Stimulated activated CD8-positive, alpha-beta memory T cell treated with anti-CD3 and anti-CD28 coated beads, Interleukin-4, amount 100 ng/mL, for 1 hour (primary cell): ENCODE measurements at places on chromosomes 5 and 9.

GRCh38 chr5:53130266-53130665 is 20.7 kb upstream of the MOCS2 start:
- no peak for DNase-seq

GRCh38 chr5:175712681-175713085 is 54.8 kb downstream of the HRH2 start:
- no peak for DNase-seq

DNA sequence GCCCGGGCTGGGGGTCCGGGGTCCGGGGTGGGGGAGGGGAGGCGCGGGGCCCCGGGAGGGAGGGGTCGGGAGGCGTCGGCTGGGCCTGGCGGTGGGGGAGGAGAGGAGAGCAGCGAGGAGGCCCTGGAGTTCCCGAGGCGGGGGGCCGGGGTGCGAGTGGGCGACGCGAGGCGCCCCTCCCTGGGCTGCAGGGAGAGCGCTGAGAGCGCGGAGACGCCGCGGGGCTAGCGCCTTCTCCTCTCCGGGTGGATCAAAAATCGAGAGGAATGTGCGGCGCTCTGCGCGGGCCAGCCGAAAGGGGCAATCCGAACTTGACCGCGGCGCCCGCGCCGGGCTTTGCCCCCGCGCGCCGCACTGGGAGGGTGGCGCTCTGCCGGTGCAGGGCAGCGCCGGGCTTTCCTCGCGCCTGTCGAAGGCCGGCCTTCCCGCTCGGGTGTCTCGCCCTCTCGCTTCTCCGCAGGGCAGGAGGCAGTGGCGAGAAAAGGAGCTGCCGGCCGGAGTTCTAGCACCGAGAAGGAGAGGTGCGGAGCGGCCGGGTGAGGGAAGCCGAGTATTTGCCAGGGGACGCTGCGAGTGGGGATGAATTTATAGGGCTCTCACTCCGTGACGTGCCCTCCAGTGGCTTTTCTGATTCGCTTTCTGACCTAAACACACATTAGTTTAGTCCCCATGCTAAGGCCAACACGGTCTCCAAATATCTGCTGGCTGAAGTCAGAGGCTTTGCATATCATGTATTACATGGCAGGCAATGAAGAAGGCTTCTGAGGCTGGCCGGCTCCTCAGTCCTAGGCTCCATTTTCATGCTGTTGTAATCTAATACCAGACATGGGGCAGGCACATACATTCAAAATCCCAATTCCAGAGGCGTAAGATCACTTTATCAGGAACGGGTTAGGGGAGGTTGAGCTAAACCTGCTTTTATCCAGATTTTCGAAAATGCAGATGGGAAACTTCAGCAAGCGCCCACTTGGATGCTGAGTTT is 503 bp upstream of the GDNF start:
- DNase-seq, result no peak

DNA sequence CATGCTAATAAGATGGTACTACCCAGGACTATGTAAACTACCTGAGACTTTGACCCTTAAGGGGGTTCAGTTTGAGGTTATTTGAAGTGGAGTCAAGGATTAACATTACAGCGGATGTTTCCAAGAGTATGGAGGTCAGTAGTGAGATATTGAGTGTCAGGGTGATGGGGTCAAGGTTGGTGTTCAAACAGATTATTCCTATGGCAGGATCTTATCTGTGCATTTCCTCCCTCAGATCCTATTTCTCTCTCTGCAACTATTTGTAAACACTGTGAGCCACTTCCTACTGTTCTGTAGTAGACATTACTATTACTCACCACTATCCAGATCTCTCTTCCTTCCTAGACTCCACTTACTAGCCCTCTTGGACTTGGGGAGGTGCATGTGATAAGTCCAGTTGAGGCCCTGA is 54.0 kb upstream of the STOM start:
- no peak for DNase-seq

DNA sequence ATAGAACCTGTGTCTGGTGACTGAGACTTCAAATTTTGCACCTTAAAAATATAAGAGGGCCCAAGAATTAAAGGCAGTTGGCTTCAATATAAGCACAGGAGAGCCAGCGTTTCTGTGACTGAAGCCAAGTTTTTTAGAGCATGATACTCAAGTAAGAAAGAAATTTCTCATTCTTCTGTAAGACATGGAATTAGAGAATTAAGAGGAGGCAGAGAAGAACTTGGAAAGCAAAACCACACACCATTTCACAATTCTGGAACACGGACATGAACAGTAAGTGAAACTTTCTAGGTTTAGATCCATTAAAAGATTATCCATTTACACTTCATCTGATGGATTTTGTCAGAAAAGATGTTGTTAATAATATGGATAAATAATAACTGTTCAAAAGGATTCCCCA is 8.9 kb upstream of the AGXT2 start:
- DNase-seq, result no peak

DNA sequence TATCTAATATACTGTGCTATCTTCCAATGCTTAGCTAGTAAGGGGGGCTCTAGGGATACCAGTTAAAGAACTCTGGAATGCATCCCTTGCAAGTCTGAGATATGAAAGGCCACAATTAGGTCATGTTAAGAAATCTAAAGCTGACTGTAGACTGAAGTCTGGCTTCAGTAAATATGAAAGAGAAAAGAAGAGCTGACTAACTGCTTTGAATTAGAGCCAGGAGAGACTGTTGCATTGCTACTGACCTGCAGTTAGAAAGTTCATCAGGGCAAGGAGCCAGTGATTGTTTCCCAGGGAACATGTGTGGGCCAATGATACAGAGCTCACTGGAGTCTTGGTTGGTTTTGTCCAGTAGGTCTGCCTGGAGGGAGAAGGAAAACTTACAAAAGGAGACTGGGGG is 472.1 kb upstream of the TNC start:
- DNase-seq, result no peak

GRCh38 chr9:84699984-84700383 is 30.5 kb downstream of the NTRK2 start:
- DNase-seq, result no peak

- DNase-seq, result no peak
These were observed 26.3 kb downstream of the GOLGA2 start for GRCh38 chr9:128249558-128249907.

GRCh38 chr5:149808264-149808982 is 78.3 kb downstream of the PPARGC1B start:
- DNase-seq, result no peak

DNA sequence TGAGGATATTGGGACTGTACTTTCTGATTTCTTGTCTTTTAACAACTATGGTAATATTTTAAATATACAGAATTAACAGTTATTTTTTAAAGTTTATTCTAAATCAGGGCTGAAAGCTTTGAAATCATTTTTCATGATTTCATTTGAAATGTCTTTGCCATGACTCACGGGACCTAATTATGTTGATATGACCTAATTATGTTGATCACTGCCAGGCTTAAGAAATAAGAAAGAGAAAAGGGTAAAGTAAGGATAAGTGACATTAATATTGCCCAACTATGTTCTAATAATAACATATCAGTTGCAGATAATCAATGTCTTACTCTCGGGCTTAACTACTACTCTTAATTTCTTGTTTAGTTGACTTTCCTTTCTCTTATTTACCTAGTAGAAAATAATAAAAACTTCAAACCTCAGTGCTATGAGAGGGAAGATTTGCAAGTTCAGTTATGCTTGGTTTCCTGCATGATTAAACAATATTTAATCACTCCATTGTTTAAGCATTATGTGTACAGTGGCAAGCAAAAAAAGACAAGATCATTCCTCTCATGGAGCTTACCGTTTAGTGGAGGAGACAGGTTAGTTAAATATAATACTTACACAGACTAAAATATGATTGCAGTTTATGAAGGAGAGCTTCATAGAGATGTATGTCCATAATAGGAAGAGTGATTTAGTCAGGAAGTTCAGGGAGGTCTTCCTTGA is 67.0 kb upstream of the EIF4EBP3 start:
- no peak for DNase-seq

- no peak for DNase-seq
These were observed 132.2 kb downstream of the FBXO4 start for GRCh38 chr5:42057254-42057690.

DNA sequence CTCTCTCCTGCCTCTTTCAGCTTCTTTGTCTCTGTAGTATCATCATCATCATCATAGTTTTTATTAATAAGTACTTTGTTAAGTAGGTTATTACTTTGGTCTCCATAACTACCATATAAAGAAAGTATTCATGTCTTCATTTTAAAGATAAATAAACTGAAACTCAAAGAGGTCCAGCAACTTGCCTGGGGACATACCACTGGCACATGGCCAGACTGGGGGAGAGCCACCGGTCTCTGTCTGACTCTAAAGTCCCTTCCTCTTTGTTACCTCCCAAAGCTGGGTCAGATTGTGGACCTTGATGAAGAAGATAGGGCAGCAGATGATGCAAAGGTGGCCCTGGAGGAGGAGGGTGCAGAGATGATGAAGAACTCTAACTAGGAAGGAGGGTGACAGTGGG is 8.5 kb downstream of the CDX1 start:
- DNase-seq, result no peak

GRCh38 chr5:89181546-89181945 is 298.6 kb upstream of the MEF2C start:
- DNase-seq, result no peak

- DNase-seq, result no peak
These were observed 20.5 kb downstream of the THBS4 start for GRCh38 chr5:80055491-80056170.

GRCh38 chr9:125637241-125637640 is 69.8 kb downstream of the MAPKAP1 start:
- DNase-seq, result no peak

DNA sequence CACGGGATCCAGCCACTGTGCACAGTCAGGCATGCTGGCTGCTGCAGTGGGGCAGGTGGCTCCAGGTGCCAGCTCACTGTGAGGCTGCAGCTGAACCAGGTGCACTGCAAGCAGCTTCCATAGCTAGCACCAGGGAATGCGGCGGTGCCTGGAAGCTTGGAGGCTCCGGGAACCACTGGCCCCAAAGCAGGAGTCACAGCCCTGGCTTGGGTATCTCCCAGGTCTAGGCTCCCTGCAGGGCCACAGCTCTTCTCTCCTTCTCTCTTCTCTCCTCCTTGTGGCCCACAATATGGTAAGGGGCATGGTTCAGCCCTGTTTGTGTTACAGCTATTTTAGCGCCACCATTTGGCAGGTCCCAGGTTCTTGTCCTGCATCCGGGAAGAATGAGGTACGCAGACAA is 6.7 kb upstream of the MTMR12 start:
- no peak for DNase-seq

GRCh38 chr5:150774145-150774544 is 4.4 kb upstream of the SMIM3 start:
- no peak for DNase-seq

GRCh38 chr9:83385317-83385716 is 152.9 kb downstream of the FRMD3 start:
- DNase-seq, result no peak

GRCh38 chr5:154654486-154655371 is 100.4 kb upstream of the LARP1 start:
- DNase-seq, result no peak

DNA sequence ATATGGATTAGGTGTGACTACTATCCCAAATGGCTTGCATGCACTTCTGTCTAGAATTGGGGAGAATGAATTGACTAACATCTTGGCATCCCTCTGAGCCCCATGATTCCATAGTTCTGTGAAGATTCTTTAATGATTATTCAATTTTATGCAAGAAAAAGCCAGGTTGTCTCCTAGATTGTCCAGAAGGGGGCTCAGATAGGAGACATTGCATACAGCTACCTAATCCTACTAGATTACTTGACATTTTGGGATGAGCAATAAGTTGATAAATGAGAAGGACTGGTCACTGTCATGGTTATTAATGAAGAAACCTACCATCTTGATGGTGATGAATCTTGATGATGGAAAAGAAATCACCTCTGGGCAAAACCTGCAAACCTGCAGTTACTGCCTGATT is 117.0 kb downstream of the CARTPT start:
- DNase-seq, result no peak

DNA sequence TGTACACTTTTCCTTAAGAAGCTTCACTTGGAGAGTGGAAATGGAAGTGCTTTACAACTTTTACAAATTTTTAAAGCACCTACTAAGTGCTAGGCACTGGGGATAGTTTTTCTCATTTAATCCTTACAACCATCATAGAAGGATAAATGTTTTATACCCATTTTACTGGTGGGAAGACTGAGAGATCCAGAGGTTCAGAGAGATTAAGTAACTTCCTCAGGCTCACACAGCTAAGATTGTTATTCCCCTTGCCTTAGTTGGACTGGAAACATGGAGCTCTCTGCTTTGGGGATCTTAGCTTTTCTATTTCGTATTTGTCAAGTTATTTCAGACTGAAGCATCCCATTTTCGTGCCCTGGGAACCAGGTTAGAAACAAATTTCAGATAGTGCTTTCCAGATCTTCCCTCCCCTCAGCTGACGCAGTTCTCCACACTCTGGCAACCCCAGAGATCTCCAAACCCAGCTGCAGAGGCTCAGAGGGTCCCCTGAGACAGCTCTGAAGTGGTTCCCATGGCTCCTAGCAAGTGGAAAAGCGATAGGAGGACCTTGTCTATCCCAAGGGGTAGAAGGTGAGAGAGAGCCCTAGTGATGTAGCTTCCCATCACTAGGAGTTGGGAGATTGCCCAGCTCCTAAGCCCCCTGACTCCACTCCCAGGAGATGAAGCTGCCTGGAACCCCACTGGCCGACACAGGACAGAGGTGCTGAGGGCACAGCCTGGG is 16.2 kb upstream of the GABBR2 start:
- DNase-seq, result no peak

DNA sequence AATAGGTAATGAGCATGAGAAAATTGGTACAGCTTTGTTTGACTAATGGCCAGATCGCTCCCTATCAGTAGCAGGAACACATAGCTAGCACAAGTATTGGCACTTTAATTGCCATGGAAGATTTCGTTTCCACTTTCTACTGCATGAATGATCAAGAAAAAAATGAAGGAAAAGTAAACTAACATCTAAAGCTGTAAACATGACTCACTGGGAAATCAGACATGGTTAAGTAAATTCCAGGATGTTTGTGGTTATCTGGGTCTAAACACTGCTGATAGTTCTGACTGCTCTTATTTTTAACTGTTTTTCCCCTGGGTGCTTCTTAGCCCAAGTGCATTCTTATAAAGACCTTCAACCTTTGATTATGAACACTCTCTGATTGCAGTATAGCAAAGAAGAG is 388.9 kb downstream of the NR2F1-AS1 start:
- DNase-seq, result no peak

GRCh38 chr9:98789483-98790133 is 6.7 kb downstream of the ANKS6 start:
- no peak for DNase-seq

DNA sequence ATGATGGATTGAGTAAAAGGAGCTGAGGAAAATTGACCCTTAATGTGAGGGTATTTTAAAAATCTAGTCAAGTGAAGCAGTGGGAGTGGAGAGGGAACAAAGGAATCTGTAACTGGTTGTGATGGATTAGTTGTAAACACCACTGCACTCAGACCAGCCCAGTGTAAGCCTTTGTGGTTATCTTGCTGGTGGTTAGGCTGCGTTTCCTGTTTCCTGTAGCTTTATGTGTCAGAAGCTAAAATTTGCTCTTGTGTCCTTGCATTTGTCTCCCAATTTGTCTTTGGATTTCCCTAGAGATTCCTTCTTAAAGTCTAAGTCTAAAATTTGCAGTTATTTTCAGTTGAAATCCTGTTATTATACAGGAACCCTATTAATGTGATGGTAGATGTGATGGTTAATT is 6.3 kb downstream of the IFNA21 start:
- DNase-seq, result no peak
